ENCODE measurements at places on chromosomes 2 and 18.

DNA sequence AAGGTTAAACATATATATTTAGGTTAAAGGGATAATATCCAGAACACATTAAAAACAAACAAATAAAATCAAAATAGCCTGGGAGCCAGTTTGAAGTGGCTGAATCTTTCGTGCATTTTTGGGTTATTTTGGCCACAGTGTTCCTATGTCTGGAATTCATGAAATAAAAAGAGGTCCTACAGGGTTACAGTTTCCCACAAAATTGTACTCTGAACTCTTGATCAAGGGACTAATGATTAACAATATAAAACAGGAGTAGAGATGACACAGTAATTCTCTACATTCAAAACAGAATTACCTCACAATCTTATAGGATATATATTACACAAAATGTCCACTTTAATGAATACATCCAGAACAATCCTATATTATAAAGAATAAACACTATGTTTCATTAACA is 24.9 kb downstream of the VPS4B start:
- no peak for DNase-seq

DNA sequence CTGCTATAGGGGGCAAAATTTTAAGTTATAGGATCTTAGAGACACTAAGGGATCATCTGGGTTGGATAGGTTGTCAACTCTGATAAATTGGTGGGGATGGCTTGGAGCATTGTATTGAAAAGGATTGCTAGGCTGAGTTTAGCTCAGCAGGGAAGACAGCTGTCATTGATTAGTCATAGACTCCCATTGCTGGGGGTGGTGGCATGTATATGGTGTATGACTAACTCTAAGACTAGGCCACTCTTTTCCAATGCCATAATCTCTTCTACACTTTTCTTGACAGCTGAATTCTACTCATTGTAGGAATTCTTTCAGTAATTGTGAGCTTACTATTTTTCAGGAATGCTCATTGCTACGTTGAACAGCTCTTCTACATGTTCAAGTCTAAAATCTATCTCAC is 81.3 kb upstream of the PELI1 start:
- no peak for DNase-seq

DNA sequence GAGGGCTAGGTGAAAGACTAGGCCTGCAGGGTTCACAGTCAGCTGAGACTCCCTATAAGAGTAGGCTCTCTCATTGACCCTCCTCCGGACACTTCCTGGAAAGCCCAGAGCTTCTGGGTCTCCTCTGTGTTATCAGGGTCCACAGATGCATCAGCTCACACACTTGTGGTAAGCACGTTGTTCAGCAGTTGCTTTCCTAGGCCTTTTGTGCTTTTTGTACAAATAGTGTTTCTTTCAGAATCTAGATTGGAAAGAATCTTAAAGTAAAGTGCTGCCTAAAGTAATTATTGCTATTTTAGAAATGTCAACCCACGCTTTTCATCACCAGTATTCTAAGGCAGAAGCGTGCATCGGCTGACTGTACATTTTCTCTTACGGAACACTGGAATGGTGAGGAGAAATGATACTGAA is 15.5 kb downstream of the SLC9A2 start:
- no peak for DNase-seq

DNA sequence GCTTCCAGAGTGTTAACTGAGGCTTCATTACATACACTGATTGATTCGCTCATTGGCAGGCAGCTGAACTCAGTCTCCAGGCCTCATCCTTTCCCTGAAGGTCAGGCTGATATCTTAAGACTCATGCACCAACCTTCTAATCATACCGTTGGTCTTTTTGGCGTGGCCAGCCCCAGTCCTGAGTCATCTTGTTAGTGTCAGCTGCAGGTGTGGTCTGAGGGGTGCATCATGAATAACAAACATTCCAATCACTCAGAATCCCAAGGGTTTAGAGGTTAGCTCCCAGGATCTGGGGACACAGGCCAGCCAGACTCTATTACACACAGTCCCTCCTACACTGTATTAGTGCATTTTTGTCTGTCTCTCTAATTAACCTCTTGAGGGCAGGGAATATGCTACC is 271.5 kb downstream of the HRH4 start:
- DNase-seq, result no peak

DNA sequence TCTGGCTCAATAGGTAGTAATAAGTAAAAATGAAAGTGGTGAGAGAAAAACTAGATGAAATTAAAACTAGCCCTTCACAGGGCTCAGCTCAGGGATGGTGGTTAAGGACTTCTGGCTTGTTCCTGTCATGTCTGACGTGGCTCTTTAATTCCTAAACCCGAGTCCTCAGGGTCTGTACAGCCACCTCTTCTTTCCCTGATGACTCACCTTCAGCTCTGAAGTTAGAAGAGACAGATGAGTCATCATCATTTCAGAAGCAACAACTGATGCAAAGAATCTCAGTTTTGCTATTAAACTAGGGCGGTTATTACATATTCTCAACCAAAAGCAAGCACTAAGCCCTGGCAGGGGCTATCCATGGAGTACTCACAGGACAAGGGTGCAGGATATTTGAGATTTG is 24.0 kb upstream of the ITGB6 start:
- no peak for DNase-seq

DNA sequence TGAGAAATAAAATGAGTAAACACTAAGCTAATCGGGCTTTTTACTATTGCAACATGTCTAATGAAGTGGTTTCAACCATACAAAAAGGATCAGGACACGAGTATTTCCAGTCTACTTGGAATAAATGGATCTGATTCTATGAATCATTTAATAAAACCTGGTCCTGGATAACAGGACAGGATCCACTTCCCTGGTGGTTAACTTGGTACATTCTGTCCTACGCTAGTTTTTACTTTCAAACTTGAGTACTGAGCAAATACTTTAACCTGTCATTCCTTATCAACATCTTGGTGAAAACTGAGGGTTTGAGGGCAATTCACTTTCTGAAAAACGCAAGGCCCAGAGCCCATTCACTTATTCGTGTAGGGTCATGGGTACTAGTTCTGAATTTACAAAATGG is 33.5 kb downstream of the CHST10 start:
- no peak for DNase-seq

DNA sequence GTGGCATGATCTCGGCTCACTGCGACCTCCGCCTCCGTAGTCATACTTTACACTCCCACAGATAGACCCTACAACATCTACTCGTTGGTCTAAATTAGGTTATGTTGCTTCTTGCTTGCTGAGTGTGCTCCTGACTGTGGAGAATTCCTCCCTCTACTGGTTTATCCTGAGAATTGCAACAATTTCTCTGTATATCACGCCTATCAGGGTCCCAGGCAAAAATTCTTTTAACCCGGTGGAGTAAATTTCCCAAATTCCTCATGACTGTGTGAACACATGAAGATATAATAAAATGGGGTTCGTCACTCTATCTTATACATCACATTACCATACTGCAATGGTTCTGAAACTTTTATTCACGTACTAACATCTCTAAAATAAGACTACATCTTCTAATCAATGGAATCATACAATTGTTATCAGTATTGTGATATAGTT is 156.7 kb downstream of the EVA1A start:
- DNase-seq, result no peak

GRCh38 chr2:200253639-200254038 is 52.9 kb upstream of the SPATS2L start:
- no peak for DNase-seq

DNA sequence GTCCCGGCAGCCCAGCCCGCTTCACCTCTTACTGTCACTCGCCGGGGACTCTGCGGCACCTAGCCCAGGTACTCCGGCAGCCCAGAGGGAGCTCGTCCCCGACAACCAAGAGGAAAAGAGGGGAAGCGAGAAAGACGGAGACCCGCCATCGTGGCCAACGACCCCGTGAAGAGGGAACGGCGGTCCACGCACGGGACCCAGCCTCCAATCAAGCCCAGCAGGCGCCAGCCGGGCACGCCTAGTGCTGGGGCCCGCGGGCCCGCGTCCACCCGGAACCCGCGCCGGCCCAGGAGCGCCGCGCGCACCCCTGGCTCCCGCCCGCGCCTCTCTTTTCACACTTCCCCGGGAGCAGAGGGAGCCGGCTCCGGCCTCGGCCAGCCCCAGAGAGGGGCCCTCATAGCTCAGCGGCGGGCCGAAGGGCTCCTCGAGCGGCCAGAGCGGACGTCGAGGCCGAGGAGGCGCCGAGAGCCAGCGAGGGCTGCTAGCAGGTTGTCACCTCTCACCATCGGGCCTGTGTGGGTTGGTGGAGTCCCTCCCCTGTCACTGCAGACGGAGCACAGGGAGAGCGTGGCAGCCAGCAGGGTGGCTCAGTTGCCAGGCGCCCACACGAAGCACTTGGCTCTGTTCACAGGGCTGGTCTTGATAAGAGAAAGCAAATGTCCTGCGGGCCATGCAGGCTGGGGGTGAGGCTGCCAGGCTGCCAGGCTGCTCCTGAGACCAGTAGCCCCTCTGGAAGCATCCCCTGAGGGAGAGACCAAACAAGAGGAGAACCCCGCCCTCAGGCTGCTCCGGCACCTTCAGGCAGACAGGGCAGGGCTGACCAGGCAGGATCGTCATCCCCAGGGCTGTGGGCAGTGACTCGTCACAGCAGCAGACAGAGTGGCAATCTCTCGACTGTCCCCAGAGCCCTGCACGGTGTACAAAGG is 36.9 kb upstream of the KLF11 start:
- no peak for DNase-seq

- DNase-seq, result no peak
Measured at GRCh38 chr18:8386669-8387380, 222.4 kb upstream of the RAB12 start.

DNA sequence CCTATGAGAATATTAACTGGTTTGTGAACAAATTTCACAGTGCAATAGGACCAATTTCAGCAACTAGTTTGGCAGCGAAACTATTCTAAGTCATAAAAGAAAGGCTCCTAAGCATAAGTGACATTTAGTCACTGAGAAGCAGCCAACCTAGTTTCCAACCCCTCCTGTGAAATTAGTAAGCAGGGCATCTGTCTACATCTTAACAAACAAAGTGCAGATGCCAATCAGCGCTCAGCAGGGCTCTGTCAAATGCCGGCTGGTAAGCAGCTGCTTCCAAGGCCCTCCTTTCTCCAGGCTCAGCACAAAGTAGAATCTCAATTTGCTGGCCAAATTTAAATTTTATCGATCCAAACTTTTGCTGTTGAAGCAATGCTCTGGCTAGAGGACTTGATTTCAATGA is 124.7 kb downstream of the ICOS start:
- no peak for DNase-seq

- DNase-seq, result no peak
Measured at GRCh38 chr2:25897506-25897905, 19.2 kb upstream of the ASXL2 start.

DNA sequence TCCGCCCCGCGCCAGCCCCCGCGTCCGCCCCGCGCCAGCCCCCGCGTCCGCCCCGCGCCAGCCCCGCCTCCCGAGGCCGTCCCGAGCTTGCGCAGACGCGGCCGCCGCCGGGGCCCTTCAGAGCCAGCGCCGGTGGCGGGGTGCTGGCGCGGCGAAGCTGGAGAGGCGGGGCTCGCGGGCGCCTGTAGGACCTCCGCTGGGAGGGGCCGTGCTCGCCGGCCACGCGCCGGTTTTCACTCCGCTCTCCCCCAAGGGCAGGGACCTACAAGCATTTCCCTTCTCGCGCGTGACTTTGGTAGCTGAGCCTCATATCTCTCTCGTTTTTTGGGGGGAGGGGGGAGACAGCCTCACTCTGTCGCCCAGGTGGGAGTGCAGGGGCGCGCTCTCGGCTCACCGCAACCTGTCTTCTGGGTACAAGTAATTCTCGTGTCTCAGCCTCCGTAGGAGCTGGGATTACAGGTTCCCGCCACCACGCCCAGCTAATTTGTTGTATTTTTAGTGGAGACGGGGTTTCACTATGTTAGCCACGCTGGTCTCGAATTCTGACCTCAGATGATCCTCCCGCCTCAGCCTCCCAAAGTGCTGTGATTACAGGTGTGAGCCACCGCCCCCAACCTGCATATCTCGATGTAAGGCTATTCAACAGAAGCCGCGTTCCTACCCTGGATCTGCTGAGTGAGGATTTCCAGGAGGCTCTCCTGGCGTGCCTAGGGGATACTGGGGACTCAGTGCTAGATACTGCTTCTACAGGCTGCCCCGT is at the start of gene ZNF514:
Gene ZNF514 (minus strand): TSS at position 159 of the 760 bp plus-strand sequence. CDS start 6,595 bp downstream, outside the sequence.
- peak; percentile 41 for DNase-seq

DNA sequence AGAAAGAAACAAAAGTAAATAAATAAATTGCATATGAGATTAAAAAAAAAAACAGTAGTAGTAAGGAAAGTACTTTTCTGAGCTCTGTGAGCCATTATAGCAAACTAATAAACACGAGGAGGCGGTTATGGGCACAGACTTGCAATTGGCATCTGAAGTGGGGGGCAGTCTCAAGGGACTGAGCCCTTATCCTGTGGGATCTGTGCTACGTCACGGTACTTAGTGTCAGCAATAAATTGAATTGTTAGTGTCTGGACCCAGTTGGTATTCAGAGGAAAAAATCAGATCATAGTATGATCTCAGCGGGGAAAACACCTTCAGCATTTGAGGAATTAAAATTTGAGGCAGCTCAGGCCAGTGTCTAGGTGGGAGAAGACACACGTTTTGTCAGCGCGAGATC is 76.6 kb upstream of the TEX51 start:
- DNase-seq, result no peak

GRCh38 chr18:55119434-55119833 is 160.2 kb upstream of the CCDC68 start:
- DNase-seq, result no peak

GRCh38 chr2:231152800-231153557 is 28.1 kb upstream of the HTR2B start:
- no peak for DNase-seq

DNA sequence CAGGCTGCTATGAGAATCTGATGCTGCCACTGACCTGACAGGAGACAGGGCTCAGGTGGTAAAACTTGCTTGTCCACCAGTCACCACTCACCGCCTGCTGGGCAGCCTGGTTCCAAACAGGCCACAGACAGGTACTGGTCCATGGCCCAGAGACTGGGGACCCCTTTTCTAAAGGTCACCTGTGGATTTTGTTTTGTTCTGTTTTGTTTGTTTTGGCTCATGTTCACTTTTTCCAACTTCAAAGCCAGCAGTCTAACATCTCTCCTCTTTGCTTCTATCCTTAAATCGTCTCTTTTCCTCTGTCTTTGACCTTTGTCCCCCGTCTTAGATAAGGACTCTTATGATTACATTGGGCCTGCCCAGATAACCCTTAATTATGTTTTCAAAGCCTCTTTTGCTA is 3.3 kb upstream of the CERKL start:
- no peak for DNase-seq

DNA sequence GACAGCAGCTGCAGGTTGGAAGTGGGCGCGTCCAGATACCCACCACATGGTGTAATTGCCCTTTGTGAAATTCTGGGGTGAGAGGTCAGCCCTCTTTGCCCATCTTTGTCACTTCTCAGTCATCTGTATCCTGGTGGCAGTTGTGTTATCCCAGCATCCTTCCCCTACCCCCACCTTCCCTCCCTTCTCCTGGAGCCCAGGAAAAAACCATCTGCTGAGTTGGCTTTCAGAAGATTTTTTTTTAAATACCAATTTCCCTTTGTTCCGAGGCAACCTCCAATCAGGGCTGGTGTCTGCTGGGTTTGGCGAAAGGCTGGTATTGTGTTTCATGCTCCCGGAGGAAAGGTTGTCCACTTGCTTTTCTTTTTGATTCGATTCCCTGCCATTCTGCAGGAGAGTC is 35.2 kb downstream of the SETBP1 start:
- no peak for DNase-seq
